ENCODE measurements at places on chromosomes 16 and 17.

- peak; percentile 56 for DNase-seq
These were observed 35.7 kb downstream of the ESRP2 start for GRCh38 chr16:68200088-68200783.

GRCh38 chr17:17181666-17182597 lies 24.2 kb downstream of the PLD6 start:
- no peak for DNase-seq

DNA sequence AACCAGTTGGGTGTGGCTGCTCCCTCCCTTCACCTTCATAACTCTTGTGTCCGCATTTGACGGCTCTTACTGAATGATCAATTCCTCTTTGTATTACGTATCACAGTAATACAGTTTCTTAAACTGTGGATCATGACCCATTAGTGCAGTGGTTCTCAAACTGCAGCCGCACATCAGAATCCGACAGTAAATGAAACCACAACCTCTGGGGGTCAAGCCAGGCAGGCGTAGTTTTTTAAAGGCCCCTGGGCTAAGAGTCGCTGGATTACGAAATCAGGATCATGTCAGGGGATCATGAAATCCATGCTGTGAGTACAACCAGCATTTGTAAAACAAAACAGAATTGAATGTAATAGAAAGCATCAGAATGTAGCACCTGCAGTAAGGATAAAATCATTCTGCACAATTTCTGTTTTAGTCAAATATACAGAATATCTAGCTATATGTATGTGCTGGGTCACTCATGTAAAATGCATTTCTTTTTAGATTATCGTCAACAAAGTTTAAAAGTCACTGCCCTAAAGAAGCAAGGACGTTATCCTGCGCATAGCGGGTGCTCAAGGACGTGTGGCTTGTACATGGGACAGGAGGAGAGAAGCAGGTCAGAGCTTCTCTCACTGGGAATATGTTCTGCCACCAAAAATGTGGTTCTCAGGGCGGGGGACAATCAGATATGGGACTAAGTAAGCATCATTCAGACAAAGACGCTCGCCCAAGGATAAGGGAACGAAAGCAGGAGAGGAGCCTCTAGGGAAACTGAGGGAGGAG lies 113.1 kb downstream of the ZFHX3 start:
- no peak for DNase-seq

DNA sequence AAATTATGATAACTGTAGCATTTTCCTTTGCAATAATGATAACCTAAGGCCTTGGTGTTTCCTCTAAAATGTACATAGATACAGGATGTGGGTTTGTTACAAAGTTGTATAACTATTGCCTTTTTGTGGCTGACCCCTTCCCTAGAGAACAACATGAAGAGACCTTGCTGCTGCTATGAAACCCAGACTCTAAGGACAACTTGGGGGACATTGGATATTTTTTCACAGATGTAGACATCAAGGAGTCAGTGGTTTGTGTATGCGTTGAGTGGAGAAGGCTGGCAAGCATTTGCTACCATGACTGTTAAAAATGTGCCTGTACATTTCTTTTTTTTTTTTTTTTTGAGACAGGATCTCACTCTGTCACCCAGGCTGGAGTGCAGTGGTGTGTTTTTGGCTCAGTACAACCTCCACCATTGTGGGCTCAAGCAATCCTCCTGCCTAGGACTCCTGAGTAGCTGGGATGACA lies 12.3 kb downstream of the HMOX2 start:
- DNase-seq = peak; percentile 35

DNA sequence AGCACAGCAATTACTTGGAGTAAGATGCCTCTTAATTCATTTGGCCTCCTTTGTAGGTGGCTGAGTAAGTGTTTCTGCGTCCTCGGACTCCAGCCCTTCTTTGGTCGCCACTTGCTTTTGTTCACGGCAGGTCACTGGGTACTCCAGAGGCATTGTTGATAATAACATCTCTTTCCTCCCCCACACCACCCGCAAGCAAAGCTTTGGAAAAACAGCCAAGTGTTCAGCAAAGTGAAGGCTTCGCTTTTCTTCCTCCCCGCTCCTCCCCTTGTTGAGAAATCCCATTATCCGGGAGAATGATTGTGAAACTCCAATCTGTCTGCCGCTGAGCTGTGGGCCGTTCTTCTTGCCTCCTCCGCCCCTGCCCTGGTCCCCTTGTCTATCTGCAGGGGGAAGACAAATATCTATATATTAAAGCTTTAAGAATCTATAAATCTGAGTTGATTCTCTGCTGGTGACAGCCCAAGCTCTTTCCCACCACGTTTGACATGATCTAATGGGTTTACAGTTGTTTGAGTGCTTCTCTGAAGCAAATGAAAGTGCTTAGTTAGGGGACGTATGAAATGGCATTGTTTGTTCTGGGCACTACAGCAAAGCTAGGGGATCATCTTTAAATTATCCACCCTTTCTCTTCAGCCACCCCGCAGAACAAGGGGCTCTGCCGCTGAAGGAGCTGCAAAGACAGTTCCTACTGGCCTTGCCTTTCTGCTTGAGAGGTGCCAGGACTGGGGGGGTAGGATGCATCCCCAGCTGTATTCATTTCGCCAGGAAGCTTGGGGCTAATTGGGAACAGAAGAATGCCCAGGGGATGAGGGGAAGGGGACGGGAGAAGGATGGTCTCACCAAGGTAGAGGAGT lies 167.1 kb downstream of the CCDC182 start:
- peak; percentile 76 for DNase-seq

DNA sequence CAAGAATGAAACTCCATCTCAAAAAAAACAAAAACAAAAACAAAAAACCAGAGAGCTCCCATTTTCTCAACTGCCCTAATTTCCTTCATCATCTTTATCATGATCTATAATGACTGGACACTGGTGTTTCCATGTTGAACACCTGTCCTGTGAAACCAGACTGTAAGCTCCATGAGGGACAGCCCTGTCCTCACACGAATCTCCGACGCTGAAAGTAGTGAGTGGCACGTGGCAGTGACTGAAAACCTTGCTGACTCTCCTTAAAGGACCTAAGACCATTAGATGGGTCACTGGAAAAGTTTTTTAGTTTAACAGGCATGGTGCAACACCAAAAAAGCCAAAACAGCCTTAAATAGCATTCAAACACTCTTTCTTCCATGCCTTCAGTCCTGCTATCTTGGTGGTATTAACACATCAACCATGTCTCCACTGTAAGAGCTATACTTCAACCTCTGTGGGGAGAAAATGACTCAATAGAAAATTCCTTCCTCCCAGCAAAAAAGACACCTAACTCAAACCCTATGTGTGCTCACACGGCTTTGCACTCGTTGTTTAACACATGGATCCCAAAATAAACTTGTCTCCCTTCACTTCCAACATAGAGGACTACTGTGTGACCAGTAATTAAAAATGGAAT lies 8.3 kb downstream of the AXIN2 start:
- peak; percentile 74 for DNase-seq

- DNase-seq = no peak
These were observed 1.8 kb upstream of the PRSS22 start for GRCh38 chr16:2859686-2860265.

DNA sequence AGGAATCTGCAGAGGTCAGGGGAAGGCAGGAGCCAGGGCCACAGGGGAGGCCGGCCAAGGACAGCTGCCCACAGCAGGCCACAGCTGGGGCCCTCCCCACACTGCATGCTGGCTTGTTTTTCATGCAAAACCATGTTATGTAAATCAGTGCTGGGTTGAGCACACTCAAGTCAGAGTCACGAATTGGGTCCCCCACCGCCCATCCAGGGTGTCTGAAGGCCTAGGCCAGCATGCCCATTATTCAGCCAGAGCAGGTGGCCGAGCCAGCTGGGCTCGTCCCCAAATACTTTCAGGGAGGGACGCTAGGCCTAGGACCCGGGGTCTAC lies 51.2 kb upstream of the TOB1 start:
- DNase-seq = no peak

GRCh38 chr16:88442727-88443576 lies 10.1 kb upstream of the ZFPM1 start:
- peak; percentile 69 for DNase-seq

DNA sequence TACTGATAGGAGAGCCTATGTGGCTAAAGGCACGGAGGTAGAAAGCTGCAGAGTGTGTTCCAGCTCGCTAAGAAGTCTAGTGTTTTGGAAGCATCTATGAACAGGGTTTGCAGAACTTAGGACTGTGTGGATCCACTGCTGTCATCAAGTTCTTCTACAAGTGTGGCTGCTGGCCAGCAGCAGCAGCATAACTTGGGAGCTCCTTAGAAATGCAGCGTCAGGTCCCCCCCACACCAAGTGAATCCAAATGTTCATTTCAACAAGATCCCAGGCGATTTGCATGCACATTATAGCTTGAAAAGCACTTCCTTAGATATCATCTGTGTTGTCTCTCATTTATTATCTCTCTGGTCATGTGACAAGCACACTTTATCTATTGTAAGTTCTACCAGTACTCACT lies 131.9 kb upstream of the SHISA6 start:
- no peak for DNase-seq

- peak; percentile 92 for DNase-seq
These were observed 41.8 kb upstream of the ARL4D start for GRCh38 chr17:43356999-43357398.

DNA sequence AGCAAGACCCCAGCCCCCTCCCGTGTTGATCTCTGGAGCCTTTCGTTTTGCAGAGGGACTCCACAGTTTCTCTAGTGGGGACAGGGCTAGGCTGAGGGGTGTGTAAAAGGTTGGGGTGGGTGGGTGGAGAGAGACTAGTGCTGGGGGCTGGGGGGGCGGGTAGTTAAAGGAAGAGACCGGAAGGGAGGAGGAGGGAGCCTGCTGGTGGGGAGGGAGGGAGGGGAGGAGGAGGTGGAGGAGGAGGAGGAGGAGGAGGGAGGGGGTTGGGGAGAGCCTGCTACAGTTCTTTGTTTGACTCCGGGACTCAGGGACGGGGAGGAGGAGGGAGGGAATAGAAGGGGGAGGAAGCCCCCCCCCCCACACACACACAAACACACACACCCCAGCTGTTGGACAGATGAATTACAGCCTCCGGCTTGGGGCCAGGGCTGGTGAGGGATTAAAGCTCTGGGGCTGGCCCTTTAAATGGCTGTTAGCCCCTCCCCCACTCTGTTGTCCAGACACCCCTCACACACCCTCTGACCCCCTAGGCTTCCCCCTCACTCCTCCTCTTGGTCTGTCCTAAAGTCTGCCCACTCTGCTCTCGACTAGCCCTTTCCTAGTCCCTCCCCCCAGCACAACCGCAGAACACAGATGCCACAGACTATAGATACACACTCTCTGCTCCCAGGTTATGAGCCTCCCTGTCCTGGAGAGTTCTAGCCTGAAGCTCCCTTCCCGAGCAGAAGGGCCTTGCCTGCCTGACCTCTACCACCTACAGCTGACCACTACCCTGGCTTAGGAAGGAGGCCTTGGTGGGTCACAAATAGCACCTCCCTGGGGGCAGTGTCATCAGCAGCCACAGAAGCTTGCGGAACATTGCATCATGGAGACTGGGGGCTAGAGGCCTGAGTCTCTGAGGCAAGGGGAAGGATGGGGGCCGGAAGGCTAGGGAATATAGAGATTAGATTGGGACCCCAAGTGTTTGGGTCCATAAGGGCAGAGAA lies 4.4 kb downstream of the KDM6B start:
- peak; percentile 93 for DNase-seq

GRCh38 chr16:27681681-27682080 lies 131.7 kb downstream of the KATNIP start:
- no peak for DNase-seq

DNA sequence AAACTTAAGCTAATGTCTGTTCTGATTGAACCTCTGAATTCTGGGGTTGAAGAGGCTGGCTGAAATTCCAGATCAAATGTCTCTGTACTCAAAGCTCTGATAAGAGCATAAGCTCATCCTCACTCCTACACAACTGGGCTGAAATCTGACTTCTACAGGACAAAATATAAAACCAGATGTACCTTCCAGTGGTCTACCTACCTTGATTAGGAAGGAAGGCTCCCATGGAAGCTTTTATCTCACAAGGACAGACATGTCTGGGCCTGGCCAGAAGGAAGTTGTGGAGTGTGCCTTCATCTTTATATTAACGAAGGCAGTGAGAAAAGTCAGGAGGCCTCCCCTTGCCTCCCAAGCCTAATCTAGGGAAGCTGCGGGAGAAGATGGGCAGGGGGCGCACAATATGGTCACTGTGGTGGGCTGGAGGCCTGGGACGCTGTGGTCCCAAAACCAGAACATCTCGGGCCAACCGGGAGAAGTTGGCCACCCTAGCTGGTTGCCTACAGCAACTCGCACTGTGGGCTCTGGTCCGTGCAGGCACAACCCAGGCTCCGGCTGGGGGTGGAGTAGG lies 55.6 kb upstream of the LRRC37A3 start:
- no peak for DNase-seq

GRCh38 chr17:48351911-48352332 lies 78.1 kb downstream of the SKAP1 start:
- DNase-seq = peak; percentile 72

DNA sequence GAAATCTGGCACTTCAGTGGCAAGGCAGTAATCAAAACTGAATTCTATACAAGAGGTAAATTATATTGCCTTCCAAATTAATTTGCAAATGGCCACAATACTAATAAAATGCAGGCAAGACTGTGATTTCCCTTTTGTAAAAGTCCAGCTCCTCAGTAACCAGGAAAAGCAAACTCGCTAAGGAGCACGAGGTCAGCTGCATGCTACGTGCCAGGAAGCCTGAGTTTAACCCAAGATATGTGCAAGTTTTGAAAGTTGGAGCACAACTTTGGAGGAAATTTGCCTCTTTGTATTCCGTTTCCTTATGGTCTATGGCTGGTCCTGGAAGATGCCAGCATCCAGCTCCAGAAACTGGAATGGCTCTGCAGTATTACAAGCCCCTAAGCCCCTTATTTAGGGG lies 226.8 kb upstream of the DYNLRB2 start:
- DNase-seq = no peak

- DNase-seq = no peak
These were observed 5.1 kb upstream of the HEXIM1 start for GRCh38 chr17:45143094-45143670.

DNA sequence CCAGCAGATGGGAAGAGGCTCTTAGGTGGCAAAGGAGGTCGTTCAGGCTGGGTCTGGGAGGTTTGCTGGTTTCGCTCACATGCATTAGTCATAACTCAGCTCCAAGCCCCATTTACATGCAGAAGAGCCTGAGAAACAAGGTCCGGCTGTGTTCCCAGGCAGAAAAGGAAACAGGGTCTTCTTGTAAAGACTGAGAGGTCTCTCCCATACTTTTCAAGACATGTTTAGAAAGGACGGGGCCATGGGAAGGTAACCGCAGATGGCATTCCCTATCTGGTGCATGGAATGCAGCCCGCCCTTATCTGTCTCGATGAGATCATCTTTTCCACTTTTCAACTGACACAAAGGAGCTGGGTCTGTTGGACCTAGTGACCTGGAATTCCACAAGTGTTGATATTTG lies 389.0 kb upstream of the CDH11 start:
- peak; percentile 70 for DNase-seq

DNA sequence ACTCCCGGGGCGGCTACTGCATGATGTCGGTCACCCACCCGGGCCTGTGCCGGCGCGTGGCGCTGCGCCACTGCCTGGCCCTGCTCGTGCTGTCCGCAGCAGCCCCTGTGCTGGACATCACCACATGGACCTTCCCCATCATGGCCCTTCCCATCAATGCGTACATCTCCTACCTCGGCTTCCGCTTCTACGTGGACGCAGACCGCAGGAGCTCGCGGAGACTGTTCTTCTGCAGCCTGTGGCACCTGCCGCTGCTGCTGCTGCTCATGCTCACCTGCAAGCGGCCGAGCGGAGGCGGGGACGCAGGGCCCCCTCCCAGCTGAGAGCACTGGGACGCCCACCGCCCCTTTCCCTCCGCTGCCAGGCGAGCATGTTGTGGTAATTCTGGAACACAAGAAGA lies 29.8 kb downstream of the CDRT15 start:
- no peak for DNase-seq

GRCh38 chr16:84050316-84050715 lies 7.7 kb upstream of the SLC38A8 start:
- DNase-seq = no peak
